Heart left ventricle (tissue), 16 donors: ENCODE measurements at places on chromosomes 5 and 9. TPM values are rescaled to one million over a fixed set of nuclear protein-coding genes. Genes with fewer than 3 reads are reported as not detected.

DNA sequence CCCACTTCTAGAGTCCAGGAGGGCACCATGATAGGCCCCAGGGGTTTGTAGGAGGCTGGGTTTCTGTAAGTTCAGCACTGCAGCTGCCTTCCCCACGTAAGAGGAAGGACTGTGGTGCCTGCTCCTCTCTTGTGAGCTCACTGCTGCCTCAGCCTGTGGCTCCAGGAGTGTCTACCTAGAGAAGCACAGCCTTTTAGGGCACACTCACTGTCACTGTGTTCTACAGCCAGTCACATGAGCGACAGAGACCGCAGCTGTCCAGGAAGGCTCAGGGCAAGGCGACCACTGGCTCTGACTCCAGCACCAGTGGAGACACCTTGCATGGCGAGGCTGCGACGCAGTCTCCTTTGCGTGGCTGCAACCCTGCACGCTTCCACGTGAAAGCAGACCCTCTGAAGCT is 72.8 kb downstream of the OTULIN start:
- peak overlapping the region; percentile 35 for H3K27ac ChIP-seq
- peaks cover 19% of the 10 kb centered on the region for H3K4me1 ChIP-seq
- H3K4me3 ChIP-seq: no peak overlapping the region

DNA sequence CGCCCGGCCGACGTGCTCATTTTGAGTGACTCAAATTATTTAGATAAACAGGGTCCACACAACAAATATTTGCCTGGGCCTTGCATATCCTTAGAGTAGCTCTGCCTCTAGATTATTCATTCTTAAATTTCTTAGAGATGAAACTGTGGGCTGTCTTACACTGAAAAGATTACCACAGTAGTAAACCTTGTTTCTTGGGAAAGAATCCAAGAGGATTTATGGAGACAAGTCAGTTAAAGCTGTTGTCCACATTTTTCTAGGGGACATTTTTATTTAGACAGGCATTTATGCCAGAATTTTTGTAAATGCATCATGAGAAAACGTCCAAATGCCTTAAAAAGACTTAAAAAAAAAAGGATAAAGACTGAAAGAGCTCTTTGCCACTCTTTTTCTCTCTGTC is 32.6 kb upstream of the RANBP3L start:
- H3K4me3 ChIP-seq: no peak overlapping the region
- H3K4me1 ChIP-seq: no peaks in the 10 kb centered on the region
- H3K27me3 ChIP-seq: no peaks in the 10 kb centered on the region
- H3K27ac ChIP-seq: no peak overlapping the region
- no peak for DNase-seq

- H3K27me3 ChIP-seq: no peaks in the 10 kb centered on the region
- H3K36me3 ChIP-seq: no peaks in the 10 kb centered on the region
- no peak overlapping the region for H3K27ac ChIP-seq
- no peak for DNase-seq
- no peak overlapping the region for H3K4me3 ChIP-seq
Measured at GRCh38 chr5:143592648-143593047, 189.2 kb upstream of the NR3C1 start.

- no peaks in the 10 kb centered on the region for H3K4me1 ChIP-seq
- no peak overlapping the region for H3K27ac ChIP-seq
- no peaks in the 10 kb centered on the region for H3K27me3 ChIP-seq
- peaks cover 19% of the 10 kb centered on the region for H3K36me3 ChIP-seq
- DNase-seq: no peak
- no peak overlapping the region for H3K4me3 ChIP-seq
Measured at GRCh38 chr5:40945111-40945510, 35.8 kb downstream of the C7 start.

- H3K27me3 ChIP-seq: no peaks in the 10 kb centered on the region
- H3K27ac ChIP-seq: no peak overlapping the region
- H3K4me1 ChIP-seq: no peaks in the 10 kb centered on the region
- H3K36me3 ChIP-seq: no peaks in the 10 kb centered on the region
- DNase-seq: no peak
Measured at GRCh38 chr5:7000310-7000709, 287.1 kb downstream of the TENT4A start.

- H3K4me3 ChIP-seq: no peak overlapping the region
- no peaks in the 10 kb centered on the region for H3K36me3 ChIP-seq
- no peaks in the 10 kb centered on the region for H3K4me1 ChIP-seq
- H3K27ac ChIP-seq: no peak overlapping the region
- no peak for DNase-seq
Measured at GRCh38 chr9:95753762-95754465, 121.6 kb upstream of the ERCC6L2 start.

DNA sequence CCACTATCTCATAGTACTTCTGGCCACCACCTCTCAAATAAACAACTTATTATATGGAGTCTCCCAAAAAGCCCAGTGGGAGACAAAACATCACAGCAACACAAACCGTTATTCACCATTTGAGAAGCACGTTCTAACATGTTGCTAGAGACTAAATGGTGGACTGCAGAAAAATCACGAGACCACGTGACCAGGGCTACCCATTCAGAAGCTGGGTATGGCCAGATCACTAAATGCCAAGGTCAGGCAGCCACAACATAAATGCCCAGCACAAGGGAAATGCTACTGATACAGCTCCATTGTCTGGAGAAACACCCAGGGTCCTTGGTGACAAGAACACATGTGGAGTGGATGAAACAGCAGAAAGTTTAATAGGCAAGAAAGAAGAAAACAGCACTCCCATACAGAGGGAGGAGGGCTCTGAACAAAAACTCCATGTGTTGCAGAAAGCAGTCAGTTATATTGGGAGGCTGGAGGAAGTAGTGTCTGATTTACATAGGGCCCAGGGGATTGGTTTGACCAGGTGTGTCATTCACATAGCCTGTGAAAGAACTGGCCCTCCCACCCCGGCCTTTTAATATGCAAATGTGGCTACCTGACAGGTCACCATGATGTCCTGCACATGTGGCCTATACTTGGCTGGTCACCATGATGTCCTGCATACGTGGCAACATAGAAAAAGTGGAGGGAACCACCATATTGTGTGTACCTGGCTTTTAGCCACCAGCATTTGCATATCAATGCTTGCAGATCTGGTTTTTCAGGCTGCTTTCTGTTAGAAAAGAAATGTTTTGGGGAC is 97.2 kb downstream of the TRIM36 start:
- H3K27ac ChIP-seq: no peak overlapping the region
- H3K27me3 ChIP-seq: peaks cover 10% of the 10 kb centered on the region
- DNase-seq: no peak
- no peaks in the 10 kb centered on the region for H3K4me1 ChIP-seq
- no peak overlapping the region for H3K4me3 ChIP-seq
- H3K36me3 ChIP-seq: no peaks in the 10 kb centered on the region

DNA sequence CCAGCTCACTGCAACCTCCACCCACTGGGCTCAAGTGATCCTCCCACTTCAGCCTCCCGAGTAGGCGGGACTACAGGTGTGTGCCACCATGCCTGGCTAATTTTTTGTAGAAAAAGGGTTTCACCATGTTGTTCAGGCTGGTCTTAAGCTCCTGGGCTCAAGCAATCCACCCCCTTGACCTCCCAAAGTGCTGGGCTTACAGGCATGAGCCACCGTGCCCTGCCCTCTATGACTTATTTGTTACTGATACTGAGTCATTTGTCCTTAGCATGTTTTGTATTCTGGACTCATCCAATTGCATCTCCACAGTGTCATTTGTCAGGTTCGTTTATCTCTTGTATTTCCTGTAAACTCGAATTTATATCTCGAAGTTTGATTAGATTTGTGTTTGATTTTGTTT is 2.7 kb upstream of the ITK start:
- no peaks in the 10 kb centered on the region for H3K36me3 ChIP-seq
- H3K4me1 ChIP-seq: no peaks in the 10 kb centered on the region
- DNase-seq: no peak
- no peak overlapping the region for H3K4me3 ChIP-seq
- peak overlapping the region; percentile 84 for H3K27ac ChIP-seq

DNA sequence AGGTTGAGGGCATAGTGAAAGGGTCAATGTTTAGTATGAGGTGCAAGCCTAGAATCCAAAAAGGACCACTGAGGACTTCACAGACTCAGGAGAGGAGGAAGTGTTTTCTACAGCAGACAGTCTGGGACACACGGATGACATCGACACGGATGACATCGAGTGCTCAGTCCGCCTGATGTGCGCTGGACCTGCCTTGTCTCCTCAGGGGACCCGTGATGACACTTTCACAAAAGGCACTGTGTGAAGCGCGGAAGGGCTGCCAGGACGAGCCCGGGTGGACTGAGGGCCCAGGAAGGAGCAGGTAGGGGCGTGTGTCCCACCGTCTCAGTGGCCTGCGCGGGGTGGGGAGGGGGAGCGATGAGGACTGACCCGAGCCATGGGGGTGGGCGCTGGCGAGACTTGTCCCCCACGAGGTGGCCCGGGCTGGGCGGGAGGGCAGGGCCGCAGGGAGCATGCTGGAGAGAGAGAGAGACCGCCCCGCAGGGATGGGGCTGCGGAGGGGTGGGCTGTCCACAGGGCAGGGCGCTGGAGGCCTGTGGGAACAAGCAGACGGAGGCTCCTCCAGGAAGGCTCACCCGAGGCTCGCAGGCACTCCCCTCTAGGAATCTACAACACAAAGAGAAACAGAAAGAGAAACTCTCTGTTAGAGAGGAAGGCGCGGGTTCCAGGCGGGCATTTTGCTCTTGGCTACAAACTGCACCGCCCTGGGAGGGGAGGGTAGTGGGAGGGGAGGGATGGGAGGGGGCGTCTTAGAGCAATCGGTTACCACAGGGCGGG is 54.9 kb downstream of the USP20 start:
- no peaks in the 10 kb centered on the region for H3K36me3 ChIP-seq
- DNase-seq: no peak
- no peak overlapping the region for H3K4me3 ChIP-seq
- no peak overlapping the region for H3K27ac ChIP-seq

- H3K27ac ChIP-seq: no peak overlapping the region
- no peak overlapping the region for H3K4me3 ChIP-seq
- H3K36me3 ChIP-seq: peaks cover 27% of the 10 kb centered on the region
- H3K4me1 ChIP-seq: no peaks in the 10 kb centered on the region
- peak; percentile 9 for DNase-seq
- H3K27me3 ChIP-seq: no peaks in the 10 kb centered on the region
Measured at GRCh38 chr9:33248606-33249005, 8.6 kb downstream of the SPINK4 start.

DNA sequence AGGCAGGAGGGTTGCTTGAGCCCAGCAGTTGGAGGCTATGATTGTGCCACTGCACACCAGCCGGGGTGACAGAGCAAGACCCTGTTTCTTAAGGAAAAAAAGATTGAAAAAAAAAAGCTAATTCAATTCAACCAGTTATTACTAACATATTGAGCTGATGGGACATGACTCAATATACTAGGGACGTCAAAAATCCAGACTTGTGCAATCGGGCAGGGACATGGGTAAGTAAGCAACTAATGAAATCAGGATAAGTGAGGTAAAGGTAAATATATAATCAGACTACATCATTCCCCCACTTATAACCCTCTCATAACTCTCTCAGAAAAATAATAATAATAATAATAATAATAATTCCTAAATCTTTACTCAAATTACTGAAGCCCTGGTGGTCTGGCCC is 975 bp upstream of the HAVCR1 start:
- H3K27ac ChIP-seq: no peak overlapping the region
- H3K27me3 ChIP-seq: no peaks in the 10 kb centered on the region
- no peaks in the 10 kb centered on the region for H3K36me3 ChIP-seq

Gene SLC1A1
- total RNA-seq: 1.6 TPM

GRCh38 chr5:38009749-38010358 is 170.0 kb upstream of the GDNF start:
- H3K27me3 ChIP-seq: no peaks in the 10 kb centered on the region
- H3K4me1 ChIP-seq: no peaks in the 10 kb centered on the region
- H3K27ac ChIP-seq: no peak overlapping the region

DNA sequence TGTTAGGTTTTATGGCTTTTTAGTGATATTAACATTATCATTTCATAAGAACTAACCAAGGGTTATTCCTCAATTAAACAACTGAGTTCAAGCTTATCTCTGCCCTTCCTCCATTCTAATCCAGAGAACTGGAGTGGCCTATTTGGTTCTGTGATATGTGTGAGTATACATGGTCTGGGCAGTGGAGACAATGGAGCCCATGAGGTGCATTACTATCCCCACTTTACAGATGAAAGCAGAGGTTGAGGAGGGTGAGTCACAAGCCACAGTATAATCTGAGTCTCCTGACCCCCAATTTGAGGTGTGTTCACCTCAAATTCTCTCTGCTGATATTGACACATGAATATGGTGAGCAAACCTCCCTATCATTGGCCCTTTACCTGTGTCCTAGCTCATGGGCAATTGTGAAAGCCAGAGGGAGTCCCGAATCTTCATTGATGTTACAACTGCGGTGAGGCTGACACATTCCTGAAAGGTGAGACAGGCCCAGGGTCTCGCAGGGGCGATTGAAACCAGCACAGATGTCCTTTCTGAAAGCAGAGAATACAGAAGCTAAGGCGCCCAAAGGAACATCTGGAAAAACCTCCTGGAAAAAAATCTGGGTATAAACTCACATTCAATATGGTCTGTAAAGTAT is 217.2 kb downstream of the TARS1 start:
- no peak for DNase-seq
- no peak overlapping the region for H3K4me3 ChIP-seq
- no peaks in the 10 kb centered on the region for H3K27me3 ChIP-seq
- H3K4me1 ChIP-seq: no peaks in the 10 kb centered on the region

- no peaks in the 10 kb centered on the region for H3K4me1 ChIP-seq
- H3K36me3 ChIP-seq: no peaks in the 10 kb centered on the region
- H3K27ac ChIP-seq: no peak overlapping the region
- peaks cover 68% of the 10 kb centered on the region for H3K27me3 ChIP-seq
Measured at GRCh38 chr5:37831821-37832534, 7.9 kb downstream of the GDNF start.

Gene PCDHA6
- total RNA-seq: not detected

Gene PCDHGA4
- total RNA-seq: 13.4 TPM

Gene KIAA0825
- 1.6 TPM for total RNA-seq

- no peaks in the 10 kb centered on the region for H3K27me3 ChIP-seq
- H3K4me3 ChIP-seq: no peak overlapping the region
- H3K4me1 ChIP-seq: no peaks in the 10 kb centered on the region
- no peak overlapping the region for H3K27ac ChIP-seq
- no peak for DNase-seq
- H3K36me3 ChIP-seq: no peaks in the 10 kb centered on the region
Measured at GRCh38 chr5:116534964-116535651, 39.5 kb downstream of the SEMA6A start.

DNA sequence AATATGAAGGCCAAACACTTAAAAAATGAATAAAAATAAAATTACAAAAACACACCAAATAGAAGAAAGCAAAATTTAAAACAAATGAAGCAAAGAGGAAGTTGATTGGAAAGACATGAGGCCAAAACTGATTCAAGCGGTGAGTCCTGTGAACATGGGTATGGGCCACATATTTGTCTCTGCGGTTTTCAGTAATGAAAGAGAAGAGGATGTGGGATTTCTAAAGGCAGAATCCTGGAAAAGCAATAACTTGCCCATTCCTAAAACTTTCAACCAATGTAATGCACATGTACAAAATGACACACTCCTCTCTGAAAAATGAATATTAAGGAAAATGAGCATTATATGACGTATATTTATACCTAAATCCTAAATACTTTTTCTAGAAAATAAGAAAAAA is 263.7 kb downstream of the SEMA5A start:
- H3K27ac ChIP-seq: no peak overlapping the region
- no peaks in the 10 kb centered on the region for H3K36me3 ChIP-seq
